ENCODE measurements at places on chromosomes 5 and 9.

DNA sequence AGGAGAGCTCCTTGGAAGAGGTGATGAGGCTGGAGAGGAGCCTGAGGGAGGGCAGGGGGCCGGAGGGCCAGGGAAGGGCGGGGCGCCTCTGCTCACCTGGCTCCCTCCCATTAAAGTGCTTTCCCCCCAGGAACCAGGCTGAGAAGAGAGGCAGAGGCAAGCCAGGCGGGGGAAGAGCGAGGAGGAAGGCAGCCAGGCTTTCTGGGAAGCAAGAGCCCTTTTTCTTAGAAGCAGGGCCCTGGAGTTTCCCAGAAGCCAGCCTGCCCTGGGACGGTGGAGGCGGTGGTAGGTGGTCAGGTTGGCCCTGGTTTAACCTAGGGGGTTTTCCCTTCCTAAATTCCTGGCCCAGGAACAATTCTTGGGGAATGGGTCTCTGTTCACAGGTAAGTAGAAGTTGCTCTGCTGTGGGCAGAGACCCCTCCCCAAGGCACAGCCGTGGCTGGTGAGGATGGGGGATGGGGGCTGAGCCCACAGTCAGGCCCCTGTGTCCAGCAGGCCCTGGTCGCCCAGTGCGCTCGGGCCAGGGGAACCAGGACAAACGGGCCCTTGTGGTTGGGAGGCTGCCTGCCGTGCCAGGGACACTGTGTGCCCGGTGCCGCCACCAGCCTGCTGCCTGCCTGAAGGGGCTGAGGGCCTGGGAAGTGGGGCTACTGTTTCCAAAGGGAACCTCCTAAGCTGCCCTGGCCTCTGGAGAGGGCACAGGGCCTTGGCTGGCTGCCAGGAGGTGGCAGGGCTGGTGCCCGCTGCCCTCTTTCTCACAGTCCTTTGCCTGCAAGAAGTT, 16.6 kb upstream of the RALGDS start:
- DNase-seq: no peak

- no peak for DNase-seq
Observed at GRCh38 chr5:135194573-135195269, 160.7 kb upstream of the PITX1 start.

- no peak for DNase-seq
Observed at GRCh38 chr5:168307925-168308584, 16.6 kb downstream of the WWC1 start.

DNA sequence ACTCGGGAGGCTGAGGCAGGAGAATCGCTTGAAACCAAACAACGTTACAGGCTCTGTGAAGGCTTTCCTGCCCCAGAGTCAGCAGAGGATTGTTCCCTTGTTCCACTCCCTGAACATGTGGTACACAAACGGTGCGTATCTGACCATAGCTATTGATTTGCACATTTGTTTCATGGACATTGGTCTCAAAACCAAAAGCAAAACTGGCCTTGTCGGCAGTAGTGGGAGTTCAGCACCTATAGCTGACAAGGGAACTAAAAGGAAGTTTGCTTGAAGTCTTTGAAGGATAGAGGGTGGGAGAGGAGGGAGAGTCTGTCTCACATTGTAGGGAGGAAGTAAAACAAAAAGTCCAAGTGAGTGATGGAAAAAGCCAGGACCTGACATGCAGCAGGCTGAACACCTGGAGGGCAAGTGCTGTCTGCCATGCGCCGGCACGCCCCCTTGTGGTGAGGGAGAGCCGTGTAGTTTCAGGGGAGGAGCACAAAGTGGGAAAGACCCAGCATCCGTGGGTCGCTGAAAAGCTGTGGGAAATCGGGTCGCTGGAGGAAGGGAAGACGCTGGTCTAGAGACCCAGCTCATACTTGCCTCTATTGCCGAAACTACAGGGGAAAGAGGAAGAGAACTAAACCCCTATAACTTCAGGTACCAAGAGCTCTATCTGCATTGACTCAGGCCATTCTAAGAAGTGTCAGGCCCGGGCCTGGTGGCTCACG, 58.0 kb downstream of the RAD23B start:
- peak; percentile 82 for DNase-seq

DNA sequence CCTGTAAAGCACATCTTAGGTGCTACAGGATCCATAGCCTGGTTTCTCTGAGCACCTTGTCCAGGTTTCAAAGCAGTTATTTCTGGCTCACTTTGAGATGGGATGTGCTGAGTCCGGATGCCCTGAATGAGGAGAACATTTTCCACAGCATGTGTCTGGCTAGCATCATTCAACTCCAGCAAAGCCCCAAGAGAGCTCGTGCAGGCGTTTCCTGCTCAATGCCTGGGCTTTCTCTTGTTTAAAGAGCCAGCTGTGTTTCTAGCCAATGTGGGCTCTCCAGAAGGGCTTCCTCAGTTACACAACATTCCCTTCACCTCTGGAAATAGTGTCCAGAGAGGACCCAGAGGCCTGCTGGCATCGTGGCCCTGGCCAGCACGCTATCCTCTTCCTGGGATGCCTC, 411.7 kb downstream of the DMAC1 start:
- no peak for DNase-seq

- no peak for DNase-seq
Observed at GRCh38 chr5:157816682-157817386, 42.1 kb downstream of the CLINT1 start.

- no peak for DNase-seq
Observed at GRCh38 chr5:98321361-98321760, 452.1 kb upstream of the RGMB start.

GRCh38 chr5:150234576-150235499, 45.0 kb downstream of the SLC6A7 start:
- no peak for DNase-seq

DNA sequence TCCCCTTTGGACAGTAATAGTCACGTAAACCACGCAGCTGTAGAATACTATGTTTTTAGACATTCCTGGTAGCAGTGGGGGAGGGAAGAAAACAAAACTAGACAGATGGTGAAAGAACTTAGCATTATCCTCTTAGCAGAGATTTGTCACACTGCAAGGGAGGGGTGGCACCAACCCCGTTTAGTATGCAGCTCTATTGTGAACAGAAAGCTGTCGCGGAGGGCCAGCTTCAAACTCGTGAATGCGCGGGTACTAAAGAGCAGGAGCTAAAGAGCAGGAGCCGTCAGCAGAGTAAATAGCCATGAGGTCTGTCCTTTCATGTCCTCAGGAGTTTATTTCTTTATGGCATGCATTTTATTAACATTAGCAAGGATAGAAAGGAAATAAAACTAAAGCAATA, 141.9 kb upstream of the SLC12A2 start:
- DNase-seq: no peak

GRCh38 chr5:9339206-9339818, 206.6 kb downstream of the SEMA5A start:
- DNase-seq: no peak

- DNase-seq: no peak
Observed at GRCh38 chr5:15132816-15133405, 261.3 kb upstream of the ANKH start.

DNA sequence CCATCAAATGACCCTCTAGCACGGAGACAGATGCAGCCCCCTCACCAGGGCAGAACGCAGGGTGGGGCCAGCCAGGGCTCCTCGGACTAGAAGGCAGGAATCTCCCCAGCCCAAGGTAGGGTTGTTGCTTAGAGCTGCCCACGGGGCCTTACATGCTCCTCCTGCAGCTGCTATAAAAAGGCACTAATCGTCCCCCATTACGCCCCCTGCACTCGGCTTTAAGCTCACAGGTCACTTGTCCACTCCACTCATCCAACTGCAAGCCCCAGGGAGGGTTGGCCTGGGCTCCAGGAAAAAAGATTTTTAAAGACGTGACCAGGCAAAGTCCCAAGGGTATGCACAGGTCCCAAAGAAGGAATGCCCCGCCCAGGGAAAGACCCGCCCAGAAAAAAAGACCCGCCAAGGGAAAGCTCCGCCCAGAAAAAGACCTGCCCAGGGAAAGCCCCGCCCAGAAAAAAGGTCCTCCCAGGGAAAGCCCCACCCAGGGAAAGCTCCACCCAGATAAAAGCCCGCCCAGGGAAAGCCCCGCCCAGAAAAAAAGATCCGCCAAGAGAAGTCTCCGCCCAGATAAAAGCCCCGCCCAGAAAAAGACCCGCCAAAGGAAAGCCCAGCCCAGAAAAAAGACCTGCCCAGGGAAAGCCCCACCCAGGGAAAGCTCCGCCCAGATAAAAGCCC, 11.1 kb downstream of the GRIN1 start:
- DNase-seq: no peak

- no peak for DNase-seq
Observed at GRCh38 chr5:123264394-123264793, 158.8 kb downstream of the CEP120 start.

GRCh38 chr9:93541581-93542349, 34.6 kb upstream of the PHF2 start:
- no peak for DNase-seq

- no peak for DNase-seq
Observed at GRCh38 chr9:91705386-91705785, 244.6 kb downstream of the ROR2 start.

DNA sequence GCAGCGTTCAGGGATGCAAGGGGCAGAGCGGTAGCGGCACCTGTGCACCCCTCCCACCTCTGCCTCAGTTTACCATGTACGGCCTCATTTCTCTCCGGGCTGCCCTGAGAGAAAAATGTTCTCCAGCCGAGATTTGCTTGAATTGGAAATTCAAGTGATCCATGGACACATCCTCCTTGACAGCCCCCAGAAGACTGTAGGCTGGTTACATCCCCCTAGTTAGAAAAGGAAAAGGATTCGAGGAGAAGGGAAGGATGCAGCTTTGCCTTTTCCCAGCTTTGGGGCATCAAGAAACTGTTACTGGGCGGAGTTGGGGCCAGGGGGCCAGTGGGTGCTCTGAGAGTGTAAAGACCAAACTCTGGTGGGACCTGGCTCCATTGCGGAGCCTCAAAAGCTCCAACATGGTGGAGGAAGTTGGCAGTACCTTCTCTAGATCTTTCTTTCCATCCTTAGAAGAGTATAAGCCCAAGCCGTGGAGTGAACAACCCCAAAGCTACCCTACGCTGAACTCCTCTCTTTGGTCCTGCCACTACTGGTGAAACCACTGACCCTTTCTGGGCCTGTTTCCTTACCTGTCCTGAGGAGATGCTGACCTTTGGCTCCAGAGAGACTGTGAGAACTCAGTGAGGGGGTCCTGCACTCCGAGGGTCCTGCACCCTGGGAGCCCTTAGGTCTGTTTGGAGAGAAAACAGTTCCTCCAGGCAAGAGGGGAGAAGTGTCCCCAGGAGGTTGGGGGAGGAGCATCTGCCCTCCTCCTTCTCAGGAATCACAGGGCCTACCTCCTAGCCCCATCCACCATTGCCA, 1.0 kb upstream of the BARX1 start:
- no peak for DNase-seq

DNA sequence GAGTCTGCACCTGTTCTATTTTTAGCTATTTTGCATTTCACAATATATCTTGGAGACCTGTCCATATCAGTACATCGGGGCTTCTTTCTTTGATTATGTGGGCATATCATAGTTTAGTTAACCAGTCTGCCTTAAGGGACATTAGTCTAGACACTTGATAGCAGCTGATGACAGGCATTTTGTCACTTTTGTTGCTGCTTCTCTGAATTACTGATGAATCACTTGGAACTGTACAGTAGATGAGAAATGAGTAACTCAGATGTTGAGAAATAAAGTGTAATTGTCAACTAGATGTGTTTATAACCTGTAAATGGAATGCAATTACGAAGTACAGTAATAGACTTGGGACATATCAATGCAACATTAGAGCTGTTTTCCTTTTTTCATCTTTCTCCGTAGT, 7.1 kb downstream of the ZFP2 start:
- DNase-seq: no peak

GRCh38 chr5:65730910-65731309, 8.9 kb downstream of the NLN start:
- DNase-seq: no peak

DNA sequence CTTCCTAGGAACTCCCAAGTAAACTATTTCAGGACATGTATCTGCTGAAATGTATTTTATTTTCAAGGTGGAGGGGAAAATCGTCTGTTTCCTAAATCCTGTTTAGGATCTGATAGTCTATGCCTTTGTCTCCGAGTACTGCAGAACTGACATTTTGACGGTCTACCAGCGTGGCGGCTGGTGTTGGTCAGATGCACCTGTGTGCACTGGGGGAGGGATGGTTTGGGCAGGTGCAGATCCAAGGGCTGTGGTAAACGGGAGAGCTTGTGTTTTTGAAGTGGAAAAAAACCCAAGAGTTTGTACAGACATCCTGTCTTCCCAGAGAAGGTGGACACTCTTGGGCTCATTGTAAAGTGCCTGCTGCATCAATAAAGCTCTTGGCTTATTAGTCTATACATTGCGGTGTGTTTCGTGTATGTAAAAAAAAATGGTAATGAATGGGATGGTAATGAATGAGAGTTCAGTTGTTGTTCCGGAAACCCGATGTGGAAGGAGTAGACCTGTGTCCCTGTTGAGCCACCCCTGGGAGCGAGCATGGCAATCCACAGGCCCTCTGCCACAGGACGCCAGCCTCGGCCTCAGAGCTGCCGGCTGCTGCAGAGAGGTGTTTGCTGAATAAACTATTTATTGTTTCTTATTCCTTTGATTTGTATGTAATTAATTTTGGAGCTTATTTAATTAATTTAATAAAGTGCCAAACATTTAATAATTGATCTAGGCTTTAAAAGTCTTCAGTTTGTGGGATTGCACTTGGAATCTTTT, 15.3 kb downstream of the ARPC5L start:
- DNase-seq: no peak

GRCh38 chr5:113031557-113031956, 55.0 kb downstream of the DCP2 start:
- no peak for DNase-seq

GRCh38 chr9:121717141-121717991, 65.9 kb downstream of the DAB2IP start:
- DNase-seq: no peak

DNA sequence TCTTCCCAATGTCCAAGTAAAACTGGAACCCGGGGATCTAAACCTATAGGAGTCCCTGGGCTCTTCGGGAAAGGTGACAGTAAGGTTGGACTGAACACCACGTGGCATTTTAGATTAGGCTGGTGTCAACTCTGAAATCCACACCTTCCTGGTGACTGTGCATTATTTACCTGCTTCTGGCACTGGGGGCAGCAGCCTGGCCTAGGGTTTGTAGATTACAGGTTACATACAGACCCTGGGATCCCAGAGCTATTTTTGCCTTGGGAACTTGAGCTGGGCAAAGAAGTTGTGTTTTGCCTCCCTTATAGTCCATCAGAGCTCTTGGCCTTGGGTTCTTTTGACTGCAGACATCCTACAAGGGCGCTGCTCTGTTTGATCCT, 173.2 kb downstream of the DAB2IP start:
- no peak for DNase-seq

- no peak for DNase-seq
Observed at GRCh38 chr9:123450996-123451395, 95.0 kb downstream of the CRB2 start.
